ENCODE measurements at places on chromosomes 2 and 18. TPM values are rescaled to one million over a fixed set of nuclear protein-coding genes. Genes with fewer than 3 reads are reported as not detected.

The ASXL2 gene
- total RNA-seq, result 42.8 TPM

The DLX1 gene
- not detected for total RNA-seq

The SANBR gene
- total RNA-seq, result 0.97 TPM

The SLC9A2 gene
- total RNA-seq, result 0.18 TPM

The STPG4 gene
- total RNA-seq, result not detected

The KRTCAP3 gene
- total RNA-seq, result 4.3 TPM

The TSGA10 gene
- total RNA-seq, result 8.6 TPM

- H3K4me3 ChIP-seq, result no peak overlapping the region
- no peaks in the 10 kb centered on the region for H3K36me3 ChIP-seq
- H3K27me3 ChIP-seq, result peaks cover 3% of the 10 kb centered on the region
- no peak overlapping the region for H3K27ac ChIP-seq
Measured at GRCh38 chr2:46776687-46777327, 138.8 kb downstream of the MCFD2 start.

DNA sequence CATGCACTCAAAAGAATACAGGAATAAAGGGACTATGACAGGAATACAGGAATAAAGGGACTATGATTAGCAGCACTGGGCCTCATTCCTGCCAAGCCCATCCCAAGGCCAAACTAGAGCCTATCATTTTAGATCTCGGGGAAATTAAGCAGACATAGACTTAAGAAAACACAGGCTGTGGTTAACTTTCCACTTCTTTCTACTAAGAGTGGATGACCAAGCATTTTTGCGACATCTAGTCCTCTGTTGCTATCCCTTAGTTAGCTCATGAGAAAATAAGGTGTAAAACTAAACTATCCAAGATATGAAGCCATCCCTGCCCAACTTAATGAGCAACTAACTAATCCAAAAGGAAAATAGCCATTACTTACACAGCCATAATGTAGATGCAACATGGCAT, 5.9 kb downstream of the LYPD1 start:
- H3K27ac ChIP-seq, result no peak overlapping the region
- no peak for DNase-seq
- H3K36me3 ChIP-seq, result no peaks in the 10 kb centered on the region
- no peak overlapping the region for H3K4me3 ChIP-seq

DNA sequence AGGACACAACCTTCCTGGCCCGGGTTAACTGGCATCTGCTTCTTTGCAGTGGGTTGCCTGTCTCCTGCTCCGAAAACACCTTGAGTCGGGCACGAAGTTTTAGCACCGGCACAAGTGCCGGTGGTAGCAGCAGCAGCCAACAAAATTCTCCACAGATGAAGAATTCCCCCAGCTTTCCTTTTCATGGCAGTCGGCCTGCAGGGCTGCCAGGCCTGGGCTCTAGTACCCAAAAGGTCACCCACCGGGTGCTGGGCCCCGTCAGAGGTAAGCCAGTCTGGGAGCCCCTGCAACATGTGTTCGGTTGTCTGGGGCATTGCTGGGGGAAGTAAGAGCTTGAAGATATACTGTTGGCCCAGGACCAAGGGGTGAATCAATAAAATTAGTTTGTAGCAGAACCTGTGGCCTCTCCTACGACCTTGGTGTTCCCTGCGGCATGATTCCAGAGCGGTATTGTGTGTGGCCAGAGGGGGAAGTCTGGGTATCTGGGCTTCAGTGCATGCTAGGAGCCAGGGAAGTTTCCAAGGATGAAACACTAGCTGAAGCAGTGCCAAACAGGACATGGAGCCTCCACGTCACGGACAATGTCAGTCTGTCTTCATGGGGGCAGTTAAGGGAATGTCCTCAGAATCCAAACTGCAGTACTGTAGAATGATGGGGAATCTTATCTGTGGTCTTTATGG, 7.8 kb downstream of the AGBL5 start:
- H3K36me3 ChIP-seq, result peaks cover 14% of the 10 kb centered on the region
- no peak overlapping the region for H3K4me3 ChIP-seq
- H3K27ac ChIP-seq, result no peak overlapping the region
- no peak for DNase-seq
- no peaks in the 10 kb centered on the region for H3K27me3 ChIP-seq

- H3K4me1 ChIP-seq, result no peaks in the 10 kb centered on the region
- H3K36me3 ChIP-seq, result no peaks in the 10 kb centered on the region
- no peak overlapping the region for H3K27ac ChIP-seq
- H3K4me3 ChIP-seq, result no peak overlapping the region
- no peaks in the 10 kb centered on the region for H3K27me3 ChIP-seq
- DNase-seq, result no peak
Measured at GRCh38 chr2:141652308-141652707, 478.5 kb downstream of the LRP1B start.

DNA sequence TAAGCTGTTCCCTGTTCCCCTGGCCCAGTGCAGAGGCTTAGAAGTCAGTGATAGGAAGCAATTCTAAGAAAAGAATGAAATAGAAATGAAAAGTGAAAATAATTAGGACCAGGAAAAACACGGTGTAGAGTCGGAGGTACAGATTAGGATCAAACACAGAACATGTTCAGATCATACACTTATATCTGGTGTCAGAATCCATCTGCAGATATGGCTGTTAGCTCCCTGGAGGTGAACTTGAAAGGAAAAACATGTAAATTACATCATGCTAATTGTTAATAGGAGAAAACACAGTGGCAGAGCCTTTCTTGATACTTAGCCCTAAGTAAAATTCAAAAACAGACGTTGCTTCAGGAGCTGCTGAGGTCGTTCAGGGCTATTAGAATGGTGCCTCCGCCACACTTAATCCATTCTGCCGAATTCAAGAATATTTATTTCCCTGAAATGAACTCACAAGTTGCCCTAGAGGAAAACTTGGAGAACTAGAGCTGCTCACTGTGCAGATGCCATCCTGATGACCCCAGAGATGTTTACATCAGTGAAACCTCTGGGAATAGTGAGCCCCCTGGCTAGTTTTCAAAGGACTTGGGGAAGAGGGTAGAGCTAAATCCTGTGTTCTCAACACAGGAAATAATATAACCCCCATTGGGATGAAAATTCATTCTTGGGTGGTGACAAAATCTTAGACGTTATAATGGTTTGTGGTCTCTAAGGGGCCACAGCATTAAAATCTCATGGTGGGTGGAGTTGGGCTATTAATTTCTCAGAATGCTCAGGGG, 27.5 kb downstream of the LPIN1 start:
- H3K27me3 ChIP-seq, result no peaks in the 10 kb centered on the region
- peak overlapping the region; percentile 95 for H3K27ac ChIP-seq

- H3K27ac ChIP-seq, result no peak overlapping the region
- no peaks in the 10 kb centered on the region for H3K27me3 ChIP-seq
- H3K4me3 ChIP-seq, result no peak overlapping the region
- no peak for DNase-seq
- H3K4me1 ChIP-seq, result no peaks in the 10 kb centered on the region
Measured at GRCh38 chr18:78293940-78294541, 685.6 kb upstream of the SALL3 start.

GRCh38 chr2:10834068-10834655, 21.6 kb upstream of the PDIA6 start:
- no peak for DNase-seq
- H3K27ac ChIP-seq, result no peak overlapping the region
- H3K27me3 ChIP-seq, result peaks cover 20% of the 10 kb centered on the region
- H3K4me1 ChIP-seq, result peaks cover 3% of the 10 kb centered on the region
- H3K36me3 ChIP-seq, result no peaks in the 10 kb centered on the region

GRCh38 chr2:72981536-72981935, 64.2 kb downstream of the EMX1 start:
- no peaks in the 10 kb centered on the region for H3K4me1 ChIP-seq
- H3K27me3 ChIP-seq, result no peaks in the 10 kb centered on the region
- DNase-seq, result no peak
- H3K36me3 ChIP-seq, result no peaks in the 10 kb centered on the region

DNA sequence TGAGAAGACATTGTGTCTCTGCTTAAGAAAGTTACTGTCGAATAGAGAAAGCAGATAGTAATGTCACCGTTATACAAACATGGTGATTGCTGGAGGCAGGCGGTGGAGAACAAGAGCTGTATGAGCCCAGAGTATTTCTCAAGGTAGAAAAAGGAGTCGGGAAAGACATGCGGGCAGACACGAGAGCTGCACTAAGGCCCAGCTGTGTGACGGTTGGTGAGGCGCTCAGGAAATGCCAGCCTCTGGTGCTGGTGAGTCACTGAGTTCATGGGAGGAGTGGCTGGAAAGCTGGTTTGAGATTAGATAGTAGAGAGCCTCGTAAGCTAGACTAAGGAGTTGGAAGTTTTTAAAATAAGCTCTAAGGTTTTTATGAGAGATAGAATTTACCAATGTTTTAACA, 390.9 kb upstream of the TRIB2 start:
- H3K27ac ChIP-seq, result no peak overlapping the region
- H3K27me3 ChIP-seq, result peaks cover 2% of the 10 kb centered on the region
- DNase-seq, result no peak
- no peaks in the 10 kb centered on the region for H3K4me1 ChIP-seq
- H3K36me3 ChIP-seq, result no peaks in the 10 kb centered on the region
- no peak overlapping the region for H3K4me3 ChIP-seq

- DNase-seq, result no peak
- no peaks in the 10 kb centered on the region for H3K4me1 ChIP-seq
- no peaks in the 10 kb centered on the region for H3K27me3 ChIP-seq
- no peak overlapping the region for H3K4me3 ChIP-seq
Measured at GRCh38 chr2:191341436-191341835, 96.2 kb downstream of the MYO1B start.

GRCh38 chr2:239688122-239688681, 287.4 kb upstream of the HDAC4 start:
- no peak overlapping the region for H3K4me3 ChIP-seq
- no peaks in the 10 kb centered on the region for H3K36me3 ChIP-seq
- H3K27me3 ChIP-seq, result peaks cover 19% of the 10 kb centered on the region
